Endothelial cell (in vitro differentiated cells): ENCODE measurements at places on chromosomes 2 and 18.

GRCh38 chr2:161352719-161353118 is 44.5 kb downstream of the PSMD14 start:
- no peak for DNase-seq

GRCh38 chr18:30676053-30676480 is 366.5 kb downstream of the DSC3 start:
- no peak for DNase-seq

DNA sequence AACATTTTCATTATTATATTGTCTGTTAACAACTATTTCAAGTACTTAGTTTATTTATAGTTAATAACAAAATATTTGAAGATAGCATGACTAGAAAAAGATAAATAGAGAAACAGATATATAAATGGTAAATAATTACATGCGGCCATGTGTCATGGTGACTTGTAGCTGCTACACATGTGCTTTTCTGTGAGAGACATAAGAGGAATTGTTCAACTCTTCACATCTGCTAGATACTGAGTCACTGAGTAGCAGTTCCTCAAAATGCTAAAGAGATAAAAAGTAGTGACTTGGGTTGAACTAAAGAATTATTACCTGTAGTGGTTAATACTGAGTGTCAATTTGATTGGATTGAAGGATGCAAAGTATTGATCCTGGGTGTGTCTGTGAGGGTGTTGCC is 37.5 kb upstream of the SCN9A start:
- DNase-seq, result no peak

- no peak for DNase-seq
Measured at GRCh38 chr2:176639016-176639343, 369.7 kb downstream of the MTX2 start.

DNA sequence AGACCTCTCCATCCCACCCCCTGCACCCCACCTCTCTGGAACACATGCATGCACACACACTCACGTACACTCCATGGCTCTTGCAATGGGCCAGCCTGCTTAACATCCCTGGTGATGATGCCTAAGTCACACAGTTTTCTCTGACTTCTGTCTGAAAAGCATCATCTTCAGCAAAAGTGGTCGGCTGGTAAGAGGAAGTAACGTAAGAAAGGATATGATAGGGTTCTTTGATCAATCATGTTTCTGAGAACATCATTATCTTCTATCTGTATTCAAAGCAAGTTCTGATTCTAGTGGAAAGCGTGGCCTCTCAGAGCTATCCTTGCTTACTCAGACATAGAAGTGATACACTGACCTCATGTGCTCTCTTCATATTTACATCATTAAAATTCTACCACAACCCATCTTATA is 11.4 kb upstream of the NDUFV2 start:
- DNase-seq, result no peak

GRCh38 chr18:45054636-45055035 is 373.9 kb downstream of the SETBP1 start:
- DNase-seq, result no peak

DNA sequence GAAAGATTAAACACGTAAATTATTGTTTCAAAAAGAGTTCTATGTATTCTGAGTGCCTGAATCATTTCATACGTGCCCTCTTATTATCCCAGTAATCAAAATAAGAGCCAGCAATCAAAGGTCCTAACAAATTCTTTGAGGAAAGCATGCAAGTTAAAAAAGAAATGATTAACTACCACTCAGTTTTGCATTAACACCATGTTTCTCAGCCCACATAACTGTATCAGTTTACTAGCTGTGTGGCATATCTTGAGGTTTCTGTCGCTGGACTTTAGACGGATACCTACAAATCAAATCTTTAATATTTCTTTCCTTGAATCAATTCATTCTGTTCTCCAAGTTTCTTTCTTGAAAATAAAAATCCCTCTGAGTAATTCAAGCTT is 668.9 kb upstream of the CHAC2 start:
- DNase-seq, result no peak

DNA sequence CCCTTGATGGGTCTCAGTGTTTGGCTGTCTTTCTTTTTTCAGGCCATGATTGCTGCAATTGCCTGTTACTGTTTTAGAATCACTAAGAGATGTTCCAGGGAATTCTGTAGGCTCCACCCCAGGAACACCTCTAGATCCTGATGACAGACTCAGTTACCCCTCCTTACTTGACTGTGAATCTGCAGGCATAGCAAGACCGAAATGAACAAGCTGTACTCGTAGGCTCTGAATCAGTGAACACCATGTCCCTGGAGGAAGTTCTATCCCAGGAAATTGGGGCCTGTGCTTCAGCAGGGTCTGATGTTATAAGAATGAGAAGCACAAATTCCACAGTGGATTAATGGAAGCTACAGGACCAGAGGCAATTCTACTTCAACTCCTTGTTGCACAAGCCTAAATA is 148.6 kb downstream of the COPS8 start:
- no peak for DNase-seq

DNA sequence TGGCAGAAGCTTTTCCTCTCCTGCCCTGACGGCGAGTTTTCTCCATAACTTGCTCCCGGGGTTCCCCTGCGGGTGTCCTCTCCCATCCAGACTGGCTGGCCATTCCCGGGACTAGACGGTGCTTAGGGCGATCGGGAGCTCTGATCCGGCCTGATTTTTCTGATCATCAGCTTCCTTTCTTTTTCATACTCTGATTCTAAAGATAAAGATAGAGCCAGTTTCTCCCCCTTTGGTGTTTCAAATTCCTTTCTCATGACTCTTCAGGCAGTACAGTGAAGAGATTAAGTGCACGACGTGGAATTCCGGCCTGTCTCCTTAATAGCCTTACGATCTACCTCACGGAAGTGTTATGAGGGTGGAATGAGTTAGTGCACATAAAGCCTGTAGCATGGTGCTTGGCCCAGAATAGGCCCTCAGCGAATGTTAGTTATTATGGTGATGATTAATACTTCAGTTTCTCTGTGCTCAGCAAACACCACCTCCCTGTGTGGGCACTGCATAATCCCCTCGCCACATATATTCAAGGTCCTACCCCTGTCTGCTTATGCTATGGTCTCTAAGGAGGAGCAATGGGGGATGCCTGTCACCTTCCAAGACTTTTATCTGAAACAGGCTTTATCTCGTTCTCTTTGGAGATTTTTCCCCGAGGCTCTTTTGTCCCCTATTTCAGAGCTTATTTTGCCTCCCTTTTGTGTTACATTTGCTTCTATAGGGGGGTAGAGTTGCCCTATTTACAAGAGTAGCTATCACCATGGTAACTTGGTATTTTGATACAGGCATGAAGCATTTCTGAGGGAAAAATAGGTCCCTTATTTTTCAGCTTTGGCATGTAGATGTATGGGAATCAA is 254.8 kb downstream of the CDH2 start:
- no peak for DNase-seq

GRCh38 chr18:9209279-9209678 is 72.7 kb downstream of the ANKRD12 start:
- DNase-seq, result no peak

DNA sequence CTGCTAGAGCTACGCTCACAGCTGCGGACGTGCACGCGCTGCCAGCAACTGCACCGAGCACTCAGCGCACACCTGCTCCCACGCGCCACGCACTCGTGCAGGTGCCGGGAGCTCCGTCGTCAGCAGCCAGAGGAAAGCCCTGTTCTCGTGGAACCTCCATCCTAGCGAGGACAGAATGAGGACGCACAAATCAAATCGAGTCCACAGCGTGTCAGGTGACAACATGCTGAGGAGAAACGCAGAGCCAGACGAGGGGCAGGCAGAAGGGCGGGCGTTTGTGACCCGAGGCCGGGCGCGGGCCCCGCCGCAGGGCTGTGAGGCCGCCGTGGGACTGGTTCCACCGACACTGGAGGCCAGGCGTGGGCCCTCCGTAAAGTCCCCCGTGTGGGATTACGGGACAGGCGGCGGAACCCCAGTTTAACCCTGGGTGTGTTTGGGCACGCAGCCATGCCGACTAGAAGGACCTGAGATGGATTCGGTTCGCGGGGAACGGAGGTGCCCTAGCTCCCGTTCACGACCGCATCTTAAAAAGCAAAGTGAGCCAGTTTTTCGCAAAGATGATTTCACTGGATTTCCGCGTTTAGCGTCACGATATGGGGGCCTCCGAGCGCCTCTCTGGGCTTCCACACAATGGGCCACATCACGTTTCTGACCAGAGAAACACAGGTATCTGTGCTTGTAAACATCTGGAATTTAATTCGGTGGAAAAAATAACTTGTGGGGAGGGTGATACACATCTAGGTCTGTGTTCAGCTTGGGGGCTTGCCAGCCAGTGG is 26.9 kb upstream of the ALKAL2 start:
- DNase-seq, result no peak

DNA sequence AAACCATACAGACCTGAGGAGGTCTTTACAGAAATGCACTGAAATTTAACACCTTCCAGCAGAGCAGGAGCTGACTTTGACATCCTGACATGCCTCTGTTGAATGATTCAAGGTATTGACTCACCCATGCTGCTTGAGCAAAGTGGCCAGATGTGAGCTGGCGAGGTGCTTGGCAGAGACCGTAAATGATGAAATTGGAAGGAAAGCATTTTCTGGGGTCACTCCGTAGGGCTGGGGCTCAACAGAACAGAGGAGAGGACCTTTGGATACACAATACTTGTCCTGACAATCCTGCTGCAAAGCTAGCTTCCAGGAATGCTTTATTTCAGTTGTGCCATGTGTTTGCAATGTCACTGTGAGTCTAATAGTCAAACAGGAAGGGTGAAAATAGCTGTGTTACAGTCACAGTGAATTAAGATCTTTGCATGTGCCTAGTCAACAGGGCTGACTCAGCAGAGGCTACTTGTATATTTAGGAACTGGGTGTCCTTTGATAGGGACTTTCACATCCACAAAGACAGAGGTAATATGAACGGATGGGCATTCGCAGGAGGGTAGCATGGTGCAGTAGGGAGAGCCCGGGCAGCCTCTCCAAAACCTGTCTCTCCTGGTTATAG is 31.6 kb upstream of the NCK2 start:
- no peak for DNase-seq

DNA sequence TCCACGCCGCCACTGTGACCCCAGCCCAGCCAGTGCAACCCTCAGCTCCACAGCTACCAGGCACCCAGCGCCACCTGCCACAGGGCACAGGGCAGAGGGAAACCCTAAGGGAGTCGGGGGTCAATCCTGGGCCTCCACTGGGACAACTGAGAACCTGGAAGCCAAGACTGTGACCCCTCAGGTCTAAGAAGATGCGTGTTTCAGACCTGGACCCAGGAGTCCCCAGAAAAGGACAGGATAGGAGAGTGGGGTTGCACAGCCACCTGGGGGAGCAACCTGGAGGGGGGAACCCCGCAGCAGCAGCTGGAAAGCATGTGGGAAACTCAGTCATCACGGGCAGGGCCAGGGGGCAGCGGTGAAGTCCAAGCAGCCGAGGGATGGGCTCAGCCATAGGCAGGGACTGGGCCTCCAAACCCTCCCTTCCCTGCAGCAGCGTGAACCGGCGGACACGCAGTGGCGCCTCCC is 4.1 kb downstream of the ESPNL start:
- no peak for DNase-seq

DNA sequence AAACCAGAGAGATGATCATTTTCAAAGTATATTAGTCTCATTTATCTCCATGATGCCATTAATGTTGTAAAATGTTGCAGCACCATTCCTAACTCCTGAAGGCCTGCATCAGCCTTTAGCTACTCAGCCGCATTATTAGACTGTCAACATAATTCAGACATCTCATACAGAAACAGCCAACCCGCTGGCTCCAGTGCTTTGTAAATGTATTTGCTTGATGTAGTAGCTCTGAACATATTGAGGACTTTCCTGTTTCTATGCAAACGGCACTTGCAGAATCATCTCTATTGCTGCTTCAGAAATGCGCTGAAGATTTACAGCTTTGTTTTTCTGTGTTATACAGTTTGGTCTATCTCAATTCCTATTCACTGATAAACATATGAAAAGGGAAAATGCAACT is 372.2 kb downstream of the DSEL start:
- DNase-seq, result no peak

- DNase-seq, result no peak
Measured at GRCh38 chr2:170467568-170468422, 247.3 kb upstream of the SP5 start.

DNA sequence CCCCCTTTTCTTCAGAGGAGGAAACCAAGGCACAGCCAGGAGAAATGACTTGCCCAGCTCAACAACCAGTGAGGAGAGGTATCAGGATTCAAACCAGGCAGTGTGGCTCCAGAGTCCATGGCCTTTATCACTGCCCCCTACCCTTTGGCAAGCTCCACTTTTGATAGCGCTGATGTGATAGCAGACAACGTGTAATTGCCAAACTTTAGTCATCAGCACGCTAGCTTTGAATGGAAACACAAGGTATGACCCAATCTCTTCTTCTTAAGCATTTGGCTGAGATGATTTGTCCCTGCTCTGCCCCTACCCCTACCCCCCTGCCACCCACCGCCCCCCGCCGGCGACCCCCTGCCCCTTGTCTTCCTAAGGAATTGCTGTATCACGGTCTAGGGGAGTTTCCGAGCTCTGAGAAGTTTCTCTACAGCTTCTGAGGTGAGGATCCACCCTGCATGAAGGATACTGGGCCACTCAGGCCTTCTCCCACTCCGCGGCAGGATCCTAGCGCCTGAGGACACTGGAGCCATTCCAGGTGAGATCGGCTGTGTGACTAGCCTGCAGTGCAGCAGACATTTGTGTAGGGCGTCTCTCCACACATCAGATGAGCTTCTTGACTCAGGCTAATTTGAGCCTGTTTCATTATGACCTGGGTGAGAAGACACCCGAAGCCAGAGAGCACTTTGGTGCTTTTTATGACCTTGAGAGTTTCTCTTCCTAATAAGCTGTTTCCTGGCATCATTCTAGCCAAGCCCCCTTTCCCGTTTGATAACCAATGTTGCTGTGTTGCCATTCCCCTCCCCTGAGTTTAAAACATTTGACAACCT is 75.1 kb upstream of the MAP4K4 start:
- DNase-seq, result no peak

GRCh38 chr2:39218391-39218790 is 25.4 kb downstream of the CDKL4 start:
- DNase-seq, result no peak

GRCh38 chr2:142980246-142981068 is 103.0 kb downstream of the KYNU start:
- DNase-seq, result no peak

GRCh38 chr2:207514451-207514850 is 15.3 kb upstream of the CREB1 start:
- DNase-seq, result no peak

- no peak for DNase-seq
Measured at GRCh38 chr18:61619783-61620182, 273.0 kb downstream of the RNF152 start.

GRCh38 chr18:3132700-3133099 is 87.1 kb downstream of the MYOM1 start:
- DNase-seq, result no peak

DNA sequence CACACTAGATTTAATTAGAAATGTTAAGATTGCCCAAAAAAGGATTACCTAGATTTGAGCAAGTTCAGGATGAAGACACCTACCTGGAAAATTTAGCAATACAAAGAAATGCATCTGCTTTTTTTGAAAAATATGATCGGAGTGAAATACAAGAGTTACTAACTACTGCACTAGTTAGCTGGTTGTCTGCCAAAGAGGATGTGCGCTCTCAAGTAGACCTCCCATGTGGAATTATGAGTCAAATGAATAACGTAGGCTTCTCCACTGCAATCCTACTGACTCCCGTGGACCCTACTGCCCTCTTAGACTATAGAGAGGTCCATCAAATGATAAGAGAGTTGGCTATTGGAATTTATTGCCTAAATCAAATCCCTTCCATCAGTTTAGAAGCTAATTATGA is 2.0 kb downstream of the ANKAR start:
- no peak for DNase-seq

GRCh38 chr2:41723526-41723925 is 324.3 kb upstream of the PKDCC start:
- DNase-seq, result no peak
